NB4 (cell line): ENCODE measurements at places on chromosomes 6 and 20.

- DNase-seq: no peak
Measured at GRCh38 chr20:45301824-45302271, 4.8 kb upstream of the RBPJL start.

DNA sequence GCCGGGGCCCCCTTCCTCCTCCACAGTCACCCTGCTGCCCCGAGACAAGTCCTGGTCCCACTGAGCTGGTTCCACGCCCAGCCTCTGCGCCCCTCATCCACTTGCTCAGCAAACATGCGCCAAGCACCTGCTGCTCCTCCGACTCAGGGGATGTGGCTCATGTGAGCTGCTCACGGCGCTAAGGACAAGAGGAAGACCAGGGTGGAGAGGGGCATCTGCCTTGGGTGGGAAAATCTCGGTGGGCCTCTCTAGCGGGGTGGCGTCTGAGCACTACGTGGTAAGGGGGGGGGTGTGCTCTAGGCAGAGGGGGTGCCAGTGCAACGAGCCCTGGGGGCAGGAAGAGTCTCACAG is 4.5 kb downstream of the LAMA5 start:
- DNase-seq: no peak

- DNase-seq: no peak
Measured at GRCh38 chr6:67031451-67031850, 1324.4 kb upstream of the EYS start.

- DNase-seq: no peak
Measured at GRCh38 chr6:158933079-158933595, 66.9 kb downstream of the RSPH3 start.

DNA sequence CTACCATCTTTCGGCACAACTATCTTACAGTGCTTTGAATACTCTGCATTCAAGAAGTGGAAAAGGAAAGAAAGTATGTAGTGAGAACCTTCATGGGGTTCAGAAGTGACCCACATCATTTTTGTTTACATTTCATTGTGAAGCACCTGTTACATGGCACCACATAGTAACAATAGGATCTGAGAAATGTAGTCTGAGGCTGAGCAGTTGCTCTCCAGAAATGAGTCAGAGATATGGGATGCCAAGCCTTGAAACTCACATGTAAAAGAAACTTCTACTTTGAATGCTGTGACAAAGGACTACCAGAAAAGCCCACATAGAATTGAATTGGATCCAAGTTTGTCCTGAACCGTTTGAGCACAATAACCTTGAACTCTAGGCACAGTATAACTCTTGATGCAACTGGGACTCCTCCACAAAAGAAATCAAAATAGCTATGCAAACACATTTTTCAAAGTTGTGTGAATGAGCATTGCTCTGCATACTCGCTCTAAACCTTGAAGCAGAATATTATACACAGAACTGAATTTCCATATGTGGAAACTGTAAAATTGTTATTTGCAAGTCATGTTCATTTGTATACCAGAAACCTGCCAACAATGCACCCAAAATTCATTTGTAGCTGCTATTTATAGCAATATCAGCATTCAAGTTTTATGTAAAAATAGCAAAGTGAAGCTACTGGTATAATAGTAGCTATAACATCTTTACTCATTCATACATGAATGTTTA is 400.9 kb upstream of the POU3F2 start:
- no peak for DNase-seq

- no peak for DNase-seq
Measured at GRCh38 chr6:15283986-15284361, 38.1 kb downstream of the JARID2 start.

DNA sequence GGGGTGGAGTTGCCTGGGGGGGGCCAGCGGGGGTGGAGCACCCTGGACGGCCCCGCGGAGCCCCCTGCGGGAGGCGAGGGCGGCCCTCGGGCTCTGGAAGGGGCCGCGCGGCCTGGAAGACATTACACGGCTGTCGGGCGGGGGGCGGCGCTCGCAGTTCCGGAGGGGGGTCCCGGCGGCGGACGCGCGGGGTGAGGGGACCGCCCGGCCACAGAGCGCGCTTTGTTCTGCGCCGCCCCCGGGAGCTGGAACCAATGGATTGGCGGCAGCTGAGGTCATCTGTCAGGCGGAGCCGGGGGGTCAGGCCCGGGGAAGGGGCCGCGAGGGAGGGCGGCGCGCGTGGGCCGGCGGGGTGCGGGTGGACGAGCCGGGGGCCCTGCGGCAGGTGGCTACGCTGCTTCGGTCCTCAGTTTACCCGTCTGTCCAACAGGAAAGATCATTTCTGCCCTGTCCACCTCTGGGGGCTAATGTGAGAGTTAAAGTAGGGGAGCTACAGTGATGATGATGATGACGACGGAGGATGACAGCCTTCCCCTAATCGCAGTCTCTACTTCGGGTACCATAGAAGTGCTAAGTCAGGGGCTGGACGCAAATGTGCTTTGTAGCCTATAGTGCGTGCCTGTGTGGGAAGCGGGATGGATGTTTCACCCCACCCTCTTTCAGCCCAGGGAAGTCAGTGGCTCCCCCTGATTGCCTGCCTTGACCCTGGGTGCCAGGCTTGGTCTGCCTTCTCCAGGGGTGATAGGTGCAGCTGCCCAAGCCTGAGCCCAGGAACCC is 10.4 kb downstream of the SRXN1 start:
- no peak for DNase-seq
